ENCODE measurements at places on chromosomes 7 and 10.
A peak's percentile ranks its signal among the peaks of the same experiment; 100 is the strongest.

DNA sequence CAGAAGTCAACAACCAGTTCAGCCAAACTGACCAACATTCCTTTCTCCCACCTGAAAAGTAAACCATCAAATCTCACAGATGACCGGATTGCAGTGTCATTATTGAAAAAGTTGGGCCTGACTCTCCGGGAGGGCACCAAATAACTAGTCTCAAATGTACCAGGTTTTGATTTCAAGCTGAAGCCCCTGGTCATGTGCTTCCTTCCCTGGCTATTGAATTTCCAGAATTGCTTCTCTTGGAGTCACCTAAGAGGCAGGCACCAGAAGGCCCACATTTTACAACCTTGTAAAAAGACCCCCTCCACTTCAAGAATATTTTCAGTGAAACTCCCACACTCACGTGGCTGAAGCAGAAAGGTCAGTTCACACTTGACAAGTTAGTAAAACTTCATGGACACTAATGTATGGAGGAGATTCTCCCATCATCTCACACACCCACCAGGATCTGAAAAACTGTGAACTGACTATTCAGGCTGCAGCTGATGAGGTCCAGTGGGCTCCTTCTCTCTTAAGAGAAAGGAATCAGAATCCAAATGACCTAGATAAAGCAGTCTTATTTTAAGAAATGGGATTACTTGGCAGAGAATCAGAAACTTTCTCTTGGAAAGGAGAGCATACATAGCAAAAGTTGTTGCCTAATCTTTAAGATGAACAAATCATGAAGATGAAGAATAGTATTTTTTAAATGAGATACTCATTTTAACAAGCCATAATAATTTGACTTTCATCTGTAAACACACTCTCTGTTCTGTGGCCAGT is 53.6 kb downstream of the DLD start:
- no peak for DNase-seq

GRCh38 chr7:133481676-133482075 is 228.8 kb downstream of the EXOC4 start:
- DNase-seq = no peak

GRCh38 chr7:48245751-48246472 is 74.7 kb downstream of the ABCA13 start:
- DNase-seq = no peak

GRCh38 chr7:37212051-37212450 is 236.6 kb downstream of the ELMO1 start:
- DNase-seq = no peak

- no peak for DNase-seq
These were observed 937.1 kb upstream of the C7orf33 start for GRCh38 chr7:147653456-147653855.

GRCh38 chr7:16652240-16652583 is 6.2 kb downstream of the BZW2 start:
- DNase-seq = no peak

DNA sequence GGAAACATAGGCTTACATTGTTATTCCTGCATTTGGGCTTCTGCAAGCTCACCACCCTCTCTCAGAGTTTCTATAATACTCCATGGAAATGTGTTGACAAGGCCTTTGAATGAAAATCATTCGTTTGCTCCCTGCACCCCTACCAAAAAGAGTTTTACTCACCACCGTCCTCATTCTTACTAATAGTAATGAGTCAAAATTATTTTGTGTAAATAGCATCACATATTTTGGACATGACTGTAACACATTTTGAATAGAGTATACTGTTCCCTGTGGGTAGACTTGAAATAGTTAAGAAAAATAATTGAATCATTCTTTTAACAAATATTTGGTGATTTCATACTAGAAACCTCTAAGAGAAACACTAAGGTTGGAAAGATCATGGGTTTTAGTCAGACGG is 84.6 kb downstream of the AKAP9 start:
- no peak for DNase-seq

- DNase-seq = no peak
These were observed 77.6 kb downstream of the ETV1 start for GRCh38 chr7:13911909-13912308.

DNA sequence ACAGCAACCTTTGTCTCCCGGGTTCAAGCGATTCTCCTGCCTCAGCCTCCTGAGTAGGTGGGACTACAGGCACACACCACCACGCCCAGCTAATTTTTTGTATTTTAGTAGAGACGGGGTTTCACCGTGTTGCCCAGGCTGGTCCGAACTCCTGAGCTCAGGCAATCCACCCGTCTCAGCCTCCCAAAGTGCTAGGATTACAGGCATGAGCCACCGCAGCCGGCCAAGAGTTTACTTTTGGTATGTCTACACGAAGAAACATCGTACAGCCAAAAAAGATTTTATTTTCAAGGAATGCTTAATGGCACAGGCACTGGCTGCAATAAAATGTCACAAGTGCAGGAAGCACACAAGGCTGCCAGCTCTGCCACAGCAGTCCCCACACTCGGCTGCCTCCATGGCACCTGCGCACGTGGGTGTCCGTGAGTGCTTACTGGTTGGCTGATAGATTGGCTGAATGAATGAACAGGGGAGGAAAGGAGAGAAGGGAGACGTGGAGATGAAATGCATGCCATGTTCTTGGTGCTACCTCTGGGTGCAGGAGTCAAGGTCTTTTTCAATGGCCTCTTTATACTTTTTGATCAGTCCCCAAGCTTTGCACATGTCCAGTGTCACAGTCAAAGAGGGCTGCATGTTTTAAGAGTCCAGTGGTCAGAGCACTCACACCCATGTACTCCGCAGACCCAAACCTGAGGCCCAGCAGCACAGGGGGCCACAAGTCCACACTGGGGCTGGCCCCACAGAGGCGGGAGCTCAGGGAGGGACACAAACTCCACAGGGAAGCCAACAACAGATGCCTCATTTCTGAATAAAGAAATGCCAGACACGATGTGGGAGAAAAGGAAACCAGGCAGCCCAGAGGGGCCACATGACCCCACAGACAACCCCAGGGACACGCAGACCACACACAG is 198.2 kb downstream of the MAD1L1 start:
- no peak for DNase-seq

DNA sequence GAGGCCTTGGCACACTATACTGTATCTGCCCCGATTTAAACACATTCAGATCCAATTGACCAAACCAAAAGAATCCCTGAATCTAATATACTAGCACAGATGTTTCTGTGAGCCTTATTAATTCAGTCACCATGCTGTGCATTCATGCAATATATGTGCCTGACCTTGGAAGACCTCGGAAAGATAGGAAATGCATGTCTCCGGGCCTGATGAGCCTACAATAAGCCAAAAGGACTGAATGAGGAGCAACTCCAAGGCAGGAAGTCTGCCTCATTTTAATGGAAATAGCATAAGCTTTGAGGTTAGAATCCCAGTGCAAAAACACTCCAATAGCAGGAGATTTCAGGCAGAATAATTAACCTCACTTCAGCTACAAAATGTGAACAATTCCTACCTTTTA is 316.7 kb downstream of the LRRTM3 start:
- no peak for DNase-seq

DNA sequence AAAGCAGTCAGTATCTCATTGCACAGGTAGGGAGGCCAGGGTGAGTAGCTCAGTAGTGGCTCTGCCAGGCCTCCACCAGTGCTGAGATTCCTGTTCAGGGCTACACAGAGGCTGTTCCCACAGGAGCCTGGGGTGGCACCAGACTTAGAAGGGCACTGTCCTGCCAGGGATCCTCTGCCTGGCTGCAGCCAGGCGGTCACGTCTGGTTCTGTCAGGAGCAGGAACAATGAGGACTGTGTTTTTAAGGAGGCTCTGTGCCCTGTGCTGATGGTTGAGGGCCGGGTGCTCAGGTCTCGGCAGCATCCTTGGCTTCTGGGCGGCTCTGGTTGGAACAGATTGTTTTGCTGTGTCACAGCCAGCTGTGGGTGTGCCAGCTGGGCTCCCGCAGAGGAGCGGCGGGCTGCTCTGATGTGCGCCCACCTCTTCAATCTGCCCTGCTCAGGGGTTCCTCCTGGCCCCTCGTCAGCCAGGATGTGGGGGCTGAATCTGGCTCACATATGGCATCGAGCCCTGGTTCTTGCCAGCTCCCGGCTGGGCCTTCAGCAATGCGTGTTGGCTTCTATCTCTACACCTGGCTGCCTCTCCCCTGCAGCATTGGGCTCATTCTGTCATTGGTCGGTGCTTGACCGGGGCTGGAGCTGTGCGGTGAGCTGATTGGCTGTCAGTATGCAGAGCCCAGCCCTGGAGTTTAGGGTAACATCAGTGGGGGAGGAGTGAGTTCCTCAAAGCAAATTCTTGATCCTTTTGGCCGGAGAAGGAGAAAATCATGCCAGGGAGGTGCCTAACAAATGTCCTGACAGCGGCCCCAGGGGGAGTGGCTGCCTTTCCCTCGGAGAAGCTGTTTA is 41.2 kb downstream of the TACR2 start:
- DNase-seq = no peak

- DNase-seq = peak; percentile 21
These were observed 50.8 kb downstream of the CYTH3 start for GRCh38 chr7:6221340-6222319.

DNA sequence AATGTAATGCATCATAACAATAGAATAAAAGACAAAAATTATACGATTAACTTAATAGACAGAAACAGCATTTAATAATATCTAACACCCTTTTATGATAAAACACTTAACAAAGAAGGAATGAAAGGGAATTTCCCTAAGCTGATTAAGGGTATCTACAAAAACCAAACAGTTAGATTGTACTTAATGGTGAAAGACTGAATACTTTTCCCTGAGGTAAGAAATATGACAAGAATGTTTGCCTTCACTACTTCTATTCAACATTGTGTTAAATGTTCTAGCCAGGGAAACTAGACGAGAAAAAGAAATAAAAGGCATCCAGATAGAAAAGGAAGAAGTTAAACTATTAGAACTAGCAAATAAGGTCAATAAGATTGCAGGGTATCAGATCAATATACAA is 276.9 kb downstream of the BAMBI start:
- no peak for DNase-seq

- no peak for DNase-seq
These were observed 50.3 kb downstream of the PALD1 start for GRCh38 chr10:70528741-70529362.

- DNase-seq = no peak
These were observed 36.0 kb upstream of the RBM20 start for GRCh38 chr10:110608087-110608486.

- no peak for DNase-seq
These were observed 198.7 kb downstream of the ZNF438 start for GRCh38 chr10:30832749-30833627.

DNA sequence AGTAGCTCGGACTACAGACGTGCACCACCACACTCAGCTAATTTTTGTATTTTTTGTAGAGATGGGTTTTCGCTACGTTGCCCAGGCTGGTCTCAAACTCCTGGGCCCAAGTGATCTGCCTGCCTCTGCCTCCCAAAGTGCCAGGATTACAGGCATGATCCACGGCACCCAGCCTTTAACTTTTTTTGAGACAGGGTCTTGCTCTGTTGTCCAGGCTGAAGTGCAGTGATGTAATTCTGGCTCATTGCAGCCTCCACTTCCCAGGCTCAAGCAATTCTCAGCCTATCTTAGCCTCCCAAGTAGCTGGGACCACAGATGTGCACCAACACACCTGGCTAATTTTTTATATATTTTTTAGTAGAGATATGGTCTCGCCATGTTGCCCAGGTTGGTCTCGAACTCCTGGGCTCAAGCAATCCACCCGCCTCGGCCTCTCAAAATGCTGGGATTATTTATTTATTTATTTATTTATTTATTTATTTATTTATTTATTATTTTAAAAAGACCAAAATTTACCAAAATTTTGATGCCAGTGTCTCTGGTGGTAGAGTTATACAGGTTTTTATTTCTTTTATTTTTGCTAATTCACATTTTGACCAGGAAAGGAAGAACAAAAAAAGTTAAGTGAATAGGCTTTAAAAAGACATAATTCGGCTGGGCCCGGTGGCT is 25.0 kb upstream of the ATP6V0A4 start:
- DNase-seq = no peak

GRCh38 chr7:133853706-133854276 is 273.3 kb upstream of the LRGUK start:
- DNase-seq = peak; percentile 3

- no peak for DNase-seq
These were observed 84.8 kb downstream of the PRKAG2 start for GRCh38 chr7:151792086-151792485.

DNA sequence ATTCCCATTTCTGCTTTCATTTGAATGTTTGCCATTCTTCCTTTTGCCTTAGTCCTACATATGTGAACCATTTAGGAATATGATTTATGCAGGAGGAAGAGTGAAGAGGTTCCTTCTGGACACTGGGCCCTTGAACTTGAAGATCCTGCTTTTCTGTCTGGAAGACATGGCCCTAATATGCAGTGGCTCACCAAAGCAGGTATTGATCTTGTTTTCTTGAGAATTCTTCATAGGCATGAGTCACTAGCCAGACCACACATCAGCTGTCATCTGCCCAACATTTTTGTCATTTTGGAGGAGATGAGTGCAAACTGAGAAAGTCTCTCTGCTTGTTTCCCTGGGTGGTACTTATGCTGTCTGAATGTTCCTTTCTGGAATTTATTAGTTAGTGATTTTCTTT is 382.6 kb downstream of the LRMDA start:
- DNase-seq = no peak

- DNase-seq = peak; percentile 18
These were observed 760 bp downstream of the THNSL1 start for GRCh38 chr10:25017154-25017590.

- no peak for DNase-seq
These were observed 194.1 kb upstream of the SP8 start for GRCh38 chr7:20980668-20981264.

DNA sequence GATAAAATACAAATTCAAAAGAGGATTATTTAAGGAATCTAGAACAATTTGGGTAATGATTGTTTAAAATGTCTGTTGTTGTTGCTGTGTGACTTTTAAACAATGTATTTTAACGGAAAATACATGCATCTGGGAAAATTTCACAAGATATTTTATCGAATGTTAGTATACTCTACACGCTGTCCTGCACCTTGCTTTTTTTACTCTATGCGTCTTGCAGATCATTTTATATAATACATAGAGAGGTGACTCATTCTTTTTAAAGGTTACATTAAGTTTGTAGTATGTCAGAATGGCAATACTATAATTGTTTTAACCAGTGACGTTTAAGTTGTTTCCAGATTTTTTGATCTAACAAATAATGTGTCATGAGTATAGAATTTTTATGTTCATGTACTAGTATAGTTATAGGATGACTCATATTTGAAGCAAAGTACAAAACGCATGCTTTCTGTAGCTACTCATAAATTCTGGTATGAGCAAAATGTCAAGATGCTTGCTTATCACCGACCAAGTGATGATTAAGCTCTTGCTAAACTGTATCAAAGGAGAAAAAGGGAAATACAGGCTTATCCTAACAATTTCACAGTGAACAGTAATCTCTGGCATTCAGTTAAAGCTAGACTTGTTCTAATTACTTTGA is 4.9 kb downstream of the DKK1 start:
- no peak for DNase-seq
